Stimulated activated CD4-positive, alpha-beta T cell treated with anti-CD3 and anti-CD28 coated beads, TNF-alpha, amount 100 ng/mL, for 24 hours (primary cell): ENCODE measurements at places on chromosomes 7 and 10.

DNA sequence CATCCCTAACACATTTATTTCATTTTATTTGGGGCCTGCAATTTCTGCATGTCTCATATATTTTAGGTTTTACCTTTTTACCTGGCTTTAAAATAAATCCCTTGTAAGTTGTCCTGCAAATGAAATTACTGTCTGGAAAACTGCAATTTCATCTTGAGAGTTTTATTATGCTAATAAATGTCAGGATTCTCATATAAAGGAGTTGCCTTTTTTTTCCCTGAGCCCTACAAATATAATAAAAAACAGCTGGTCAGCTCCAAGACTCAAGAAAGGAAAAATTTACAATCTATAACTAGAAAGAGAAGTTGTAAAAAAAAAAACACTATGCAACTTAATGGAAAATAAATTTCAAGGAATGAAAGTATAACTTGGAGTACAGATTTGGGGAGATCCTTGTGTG, 108.7 kb downstream of the SH2D4B start:
- no peak for DNase-seq

GRCh38 chr7:96276019-96276418, 45.9 kb downstream of the SLC25A13 start:
- DNase-seq: no peak

DNA sequence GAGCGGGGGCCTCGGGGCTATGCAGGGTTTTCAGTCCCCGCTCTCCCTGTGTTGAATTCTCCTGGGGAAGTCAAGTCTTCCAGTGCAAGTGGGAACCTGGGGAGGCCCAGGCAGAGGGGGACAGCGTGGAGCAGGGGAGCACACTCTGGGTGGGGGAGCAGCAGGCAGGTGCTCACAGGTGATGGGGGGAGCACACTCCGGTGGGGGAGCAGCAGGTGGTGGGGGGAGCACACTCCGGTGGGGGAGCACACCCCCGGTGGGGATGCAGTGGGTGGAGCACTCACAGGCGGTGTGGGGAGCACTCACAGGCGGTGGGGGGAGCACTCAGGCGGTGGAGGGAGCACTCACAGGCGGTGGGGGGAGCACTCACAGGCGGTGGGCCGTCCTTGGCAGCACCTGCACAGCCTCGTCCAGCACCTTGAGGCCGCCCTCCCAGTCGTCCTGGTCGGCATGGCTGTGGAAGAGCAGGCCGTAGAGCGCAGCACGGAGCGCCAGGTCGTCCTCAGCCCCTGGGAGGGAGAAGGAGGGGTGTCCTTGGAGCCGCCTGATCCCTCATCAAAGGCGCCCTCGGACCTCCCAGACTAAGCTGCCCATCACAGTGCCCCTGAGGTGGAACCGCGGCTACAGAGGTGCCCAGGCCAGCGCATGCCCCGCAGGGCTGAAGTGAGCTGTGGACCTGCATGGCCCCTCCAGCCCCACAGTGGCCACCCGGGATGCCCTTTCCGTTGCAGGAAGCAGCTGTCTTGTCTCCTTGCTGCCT, 56.7 kb downstream of the CFAP46 start:
- DNase-seq: no peak

GRCh38 chr10:131790021-131790420, 110.8 kb upstream of the PPP2R2D start:
- DNase-seq: no peak

DNA sequence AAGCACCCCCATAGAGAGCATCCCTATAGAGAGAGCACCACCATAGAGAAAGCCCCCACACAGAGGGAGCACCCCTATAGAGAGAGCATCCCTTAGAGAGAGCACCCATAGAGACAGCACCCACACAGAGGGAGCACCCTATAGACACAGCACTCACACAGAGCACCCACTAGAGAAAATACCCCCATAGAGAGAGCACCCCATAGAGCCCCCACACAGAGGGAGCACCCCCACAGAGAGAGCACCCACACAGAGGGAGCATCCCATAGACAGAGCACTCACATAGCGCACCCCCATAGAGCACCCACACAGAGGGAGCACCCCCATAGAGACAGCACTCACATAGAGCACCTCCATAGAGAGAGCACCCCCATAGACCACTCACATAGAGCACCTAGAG, 48.6 kb downstream of the INSIG1 start:
- DNase-seq: no peak

DNA sequence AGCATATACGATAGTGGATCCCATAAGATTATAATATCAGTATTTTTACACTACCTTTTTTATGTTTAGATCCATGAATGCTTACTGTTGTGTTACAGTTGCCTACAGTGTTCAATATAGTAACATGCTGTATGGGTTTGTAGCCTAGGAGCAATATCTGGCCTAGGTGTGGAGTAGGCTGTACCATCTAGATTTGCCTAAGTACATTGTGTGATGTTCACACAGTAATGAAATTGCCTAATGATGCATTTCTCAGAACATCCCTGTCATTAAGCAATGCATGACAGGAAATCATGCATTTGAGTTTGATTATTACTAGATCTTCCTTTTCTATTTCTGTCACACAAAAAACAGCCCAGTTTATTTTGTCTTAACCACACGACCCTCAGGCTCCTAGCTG, 14.5 kb downstream of the CBX3 start:
- DNase-seq: no peak

DNA sequence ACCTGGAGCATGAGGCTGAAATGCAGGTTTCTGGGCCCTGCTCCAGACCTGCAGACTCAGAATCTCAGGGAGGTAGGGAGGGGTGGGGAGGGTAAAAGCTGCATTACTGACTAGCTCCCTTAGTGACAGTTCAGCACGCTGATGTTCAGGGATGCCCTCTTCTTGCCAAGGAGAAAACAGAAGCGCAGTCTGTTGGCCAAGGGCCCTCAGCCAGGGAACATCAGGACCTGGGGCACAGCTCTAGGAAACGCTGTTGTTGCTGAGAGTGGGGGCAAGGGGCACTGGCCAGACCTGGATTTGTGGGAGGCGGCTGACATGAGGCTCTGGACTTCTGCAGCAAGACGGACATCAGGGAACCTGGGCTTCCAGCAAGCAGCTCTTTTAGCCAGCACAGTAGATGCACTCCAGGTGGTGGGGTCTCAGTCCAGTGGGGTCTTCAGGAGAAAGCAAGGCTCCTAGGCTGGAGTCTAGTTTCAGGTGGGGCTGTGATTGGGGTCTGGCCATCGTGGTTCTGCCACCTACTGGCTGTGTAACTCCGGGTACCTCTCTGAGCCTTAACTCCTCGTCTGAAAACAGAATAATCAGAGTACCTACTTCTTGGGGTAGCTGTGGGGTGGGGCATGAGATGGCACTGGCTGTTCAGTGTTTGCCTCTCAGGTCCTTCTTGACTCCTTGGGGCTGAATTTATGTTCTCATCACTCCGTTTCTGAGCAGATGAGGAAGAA, 72.9 kb upstream of the PRLHR start:
- DNase-seq: no peak

GRCh38 chr10:124733571-124734245, 10.5 kb downstream of the FAM53B start:
- no peak for DNase-seq

GRCh38 chr10:73837072-73837471, 25.7 kb upstream of the NDST2 start:
- DNase-seq: no peak

GRCh38 chr10:22017283-22018020, 13.9 kb upstream of the DNAJC1 start:
- no peak for DNase-seq

GRCh38 chr10:83492004-83492403, 647.3 kb upstream of the GHITM start:
- no peak for DNase-seq

GRCh38 chr7:131124867-131125266, 202.8 kb upstream of the MKLN1 start:
- DNase-seq: no peak

GRCh38 chr7:1861799-1862458, 191.9 kb downstream of the ELFN1 start:
- DNase-seq: no peak

DNA sequence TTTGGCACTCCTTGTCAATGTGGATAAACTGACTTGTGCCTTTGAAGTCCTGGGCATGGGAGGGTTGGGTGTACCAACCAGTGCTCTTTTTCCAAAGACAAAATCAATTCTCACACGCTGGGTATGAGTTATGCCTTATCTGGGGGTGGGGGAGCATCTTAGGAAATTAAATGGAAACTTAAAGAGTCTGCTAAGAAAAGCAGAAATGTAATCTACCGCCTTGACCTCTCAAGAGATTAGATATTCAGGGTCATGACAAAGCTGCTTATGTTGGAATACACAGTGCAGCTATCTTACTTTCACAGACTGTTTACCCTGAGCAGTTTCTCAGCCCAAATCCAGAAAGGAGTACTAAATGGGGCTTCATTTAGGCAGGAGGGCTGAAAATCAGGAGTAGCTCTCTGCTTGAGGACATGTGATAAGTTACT, 2.6 kb downstream of the MEST start:
- no peak for DNase-seq

DNA sequence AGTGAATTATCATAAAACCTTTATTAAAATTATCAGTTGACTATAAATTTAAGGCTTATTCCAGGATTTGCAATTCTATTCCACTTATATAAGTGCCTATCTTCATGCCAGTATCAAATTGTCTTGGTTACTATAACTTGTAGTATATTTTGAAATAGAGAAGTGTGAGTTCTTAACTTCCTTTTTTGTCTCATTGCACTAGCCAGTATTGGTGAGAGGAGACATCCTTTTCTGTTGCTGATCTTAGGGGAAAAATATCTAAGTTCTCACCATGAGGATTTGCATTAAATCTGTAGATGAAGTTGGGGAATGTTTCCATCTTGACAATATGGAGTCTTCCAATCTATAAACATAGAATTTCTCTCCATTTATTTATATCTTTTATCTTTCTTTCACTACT, 104.2 kb upstream of the MKI67 start:
- DNase-seq: no peak

DNA sequence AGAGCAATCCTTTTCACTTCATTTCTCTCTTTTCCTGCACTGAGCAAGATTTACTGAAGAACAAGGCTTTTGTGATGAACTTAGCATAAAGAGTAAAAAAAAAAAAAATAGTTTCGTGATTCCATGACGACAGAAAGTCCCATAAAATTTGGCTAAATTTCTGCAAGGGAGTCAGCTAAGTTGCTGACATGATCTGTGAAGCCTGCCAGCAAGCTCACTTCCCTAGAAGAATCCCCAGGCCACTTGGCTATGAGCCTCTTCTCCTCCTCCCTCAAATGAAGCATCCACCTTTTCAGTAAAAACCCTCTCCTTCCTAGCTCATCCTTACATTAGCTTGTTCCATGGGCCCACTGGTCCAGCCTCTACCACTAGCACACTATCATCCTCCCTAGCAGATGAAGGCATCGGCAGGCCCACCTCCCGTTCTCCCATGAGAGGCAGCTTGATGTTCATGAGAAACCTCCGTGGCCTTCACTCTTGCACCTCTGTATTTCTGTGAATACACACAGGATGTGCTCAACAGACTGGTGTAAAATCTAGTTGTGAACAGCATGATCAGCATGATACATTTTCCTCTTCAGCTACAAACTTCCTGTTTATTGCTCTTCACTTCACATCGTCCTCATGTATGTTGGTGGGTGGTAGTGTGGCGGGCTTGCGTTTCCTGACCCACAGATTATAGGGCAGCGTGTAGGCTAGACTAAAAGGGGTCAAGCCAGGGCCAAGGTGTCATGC, 30.9 kb downstream of the GIMAP8 start:
- no peak for DNase-seq

GRCh38 chr7:2376351-2377154, 21.9 kb downstream of the EIF3B start:
- no peak for DNase-seq

GRCh38 chr7:117401293-117402002, 25.8 kb downstream of the ASZ1 start:
- no peak for DNase-seq

- DNase-seq: no peak
These were observed 267.5 kb downstream of the GATA3 start for GRCh38 chr10:8321990-8322389.

DNA sequence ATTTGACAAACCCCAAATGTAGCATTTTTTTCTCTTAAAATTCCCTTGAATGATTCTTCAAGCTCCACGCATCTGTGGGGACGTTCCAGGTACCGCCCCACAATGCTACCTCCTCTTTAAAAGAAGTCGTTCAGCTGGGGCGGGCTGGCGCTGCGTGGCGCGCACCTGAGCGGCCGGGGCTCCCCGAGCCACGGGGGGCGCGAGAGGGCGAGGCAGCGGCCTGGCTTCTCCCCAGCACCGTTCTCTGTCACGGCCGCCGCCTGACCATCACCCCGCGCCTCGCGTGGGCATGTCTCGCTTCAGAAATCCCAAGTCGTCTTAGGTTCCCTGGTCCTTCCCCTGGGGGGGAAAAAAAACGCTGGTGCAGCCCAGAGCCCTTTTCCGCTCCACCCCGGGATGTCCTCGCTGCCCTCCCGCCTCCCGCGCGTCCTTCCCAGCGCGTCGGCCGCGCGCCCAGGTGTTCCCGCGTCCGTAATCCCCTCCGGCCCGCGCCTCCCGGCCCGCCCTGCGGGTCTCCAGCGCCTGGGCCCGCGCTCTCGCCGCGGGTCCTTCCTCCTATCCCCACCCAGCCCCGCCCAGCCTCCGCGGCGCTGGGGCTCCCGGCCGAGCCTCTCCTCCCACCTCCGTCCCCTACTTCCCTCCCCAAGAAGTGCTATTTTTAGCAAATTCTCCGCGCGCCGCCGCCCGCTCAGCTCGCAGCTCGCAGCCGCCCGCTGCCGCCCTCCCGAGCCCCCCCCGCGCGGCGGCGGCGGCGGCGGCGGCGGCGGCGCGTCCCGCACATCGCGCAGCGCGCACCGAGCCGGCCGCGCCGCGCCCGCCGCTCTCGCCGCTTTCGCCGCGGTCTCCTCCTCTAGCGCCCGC, 58.7 kb upstream of the PRPS1L1 start:
- DNase-seq: no peak

GRCh38 chr10:86795353-86795752, 38.9 kb downstream of the BMPR1A start:
- no peak for DNase-seq

GRCh38 chr7:30831936-30832335, 60.7 kb downstream of the MINDY4 start:
- no peak for DNase-seq

- no peak for DNase-seq
These were observed 380.2 kb downstream of the EXOC4 start for GRCh38 chr7:133633055-133633454.

GRCh38 chr10:122113945-122114747, 125.2 kb downstream of the TACC2 start:
- DNase-seq: no peak

GRCh38 chr10:76618641-76619040, 1019.0 kb downstream of the KCNMA1 start:
- DNase-seq: no peak

DNA sequence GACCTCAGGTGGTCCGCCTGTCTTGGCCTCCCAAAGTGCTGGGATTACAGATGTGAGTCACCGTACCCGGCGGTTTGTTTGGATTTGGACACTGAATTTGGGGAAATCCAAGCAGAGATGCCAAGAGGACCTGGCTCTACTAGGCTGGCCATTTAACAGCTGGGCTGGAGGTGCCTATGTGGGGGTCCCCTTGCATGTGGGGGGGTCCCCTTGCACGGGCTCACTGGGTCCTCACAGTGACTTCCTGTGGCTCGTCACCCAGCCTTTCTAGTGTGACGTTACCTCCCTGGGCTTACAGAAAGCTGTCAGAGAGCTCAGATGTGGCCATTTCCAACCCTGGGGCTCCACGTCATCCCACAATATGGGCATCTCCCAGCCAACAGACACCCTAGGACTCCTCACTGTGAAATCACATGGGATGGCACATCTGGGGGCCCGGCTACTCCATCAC, 49.3 kb upstream of the GNA12 start:
- DNase-seq: no peak

GRCh38 chr10:49080965-49081364, 34.4 kb downstream of the VSTM4 start:
- no peak for DNase-seq
